ENCODE measurements at places on chromosomes 16 and 17.

DNA sequence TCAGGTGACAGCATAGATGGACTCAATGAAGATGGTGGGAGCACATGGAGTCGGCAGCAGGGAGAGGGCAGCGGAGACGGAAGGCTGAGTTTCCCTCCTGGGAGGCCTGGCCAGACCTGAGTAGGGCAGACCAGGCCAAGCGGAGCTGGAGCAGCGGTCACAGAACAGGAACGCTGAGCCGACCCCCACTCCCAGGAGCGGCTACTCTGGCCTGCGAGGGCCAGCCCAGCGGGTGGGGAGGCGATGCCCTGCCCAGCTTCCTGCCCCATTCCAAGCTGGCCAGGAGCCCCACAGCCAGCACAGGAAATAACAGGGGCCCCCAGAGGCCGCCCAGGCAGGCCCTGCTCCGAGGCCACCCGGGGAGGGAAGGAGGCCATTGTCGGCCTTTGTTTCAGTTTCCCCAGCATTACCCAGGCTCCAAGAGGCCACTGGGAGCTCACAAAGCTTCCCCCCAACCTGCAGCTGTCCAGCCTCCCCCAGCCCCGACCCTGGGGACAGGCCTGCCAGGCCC, 79.8 kb downstream of the ZNF423 start:
- peak; percentile 80 for DNase-seq

DNA sequence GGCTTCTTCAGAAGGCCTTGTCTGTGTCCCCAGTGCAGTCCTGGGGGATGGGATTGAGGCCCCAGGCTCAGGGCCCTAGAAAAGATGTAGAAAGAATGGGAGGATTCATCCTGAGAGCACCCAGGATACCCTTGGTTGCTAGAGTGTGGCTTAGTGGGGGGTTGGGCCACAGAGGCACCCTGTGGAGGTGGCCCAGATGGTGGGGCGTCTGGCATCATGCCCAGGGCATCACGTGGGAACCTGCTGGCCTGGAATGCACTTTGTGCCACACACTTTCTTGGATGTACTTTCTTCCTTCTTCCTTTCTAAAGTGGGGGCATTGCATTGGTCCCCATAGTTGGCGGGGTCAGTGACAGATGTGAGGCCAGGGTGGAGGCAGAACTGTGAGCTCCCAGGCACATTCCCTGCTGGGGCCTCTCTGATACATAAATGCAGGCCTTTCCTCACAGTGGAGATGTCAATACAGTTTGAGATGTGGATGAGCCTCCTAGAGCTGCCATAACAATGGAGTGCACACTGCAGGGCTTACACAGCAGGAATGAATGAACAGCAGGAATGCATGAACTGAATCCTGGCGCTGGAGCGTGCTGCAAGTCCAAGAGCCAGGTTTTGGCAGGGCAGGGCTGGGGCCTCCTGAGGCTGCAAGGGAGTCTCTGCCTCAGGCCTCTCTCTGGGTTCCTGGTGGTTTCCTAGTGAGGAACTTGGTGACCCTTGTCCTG, 43.3 kb downstream of the MGAT5B start:
- DNase-seq = no peak

DNA sequence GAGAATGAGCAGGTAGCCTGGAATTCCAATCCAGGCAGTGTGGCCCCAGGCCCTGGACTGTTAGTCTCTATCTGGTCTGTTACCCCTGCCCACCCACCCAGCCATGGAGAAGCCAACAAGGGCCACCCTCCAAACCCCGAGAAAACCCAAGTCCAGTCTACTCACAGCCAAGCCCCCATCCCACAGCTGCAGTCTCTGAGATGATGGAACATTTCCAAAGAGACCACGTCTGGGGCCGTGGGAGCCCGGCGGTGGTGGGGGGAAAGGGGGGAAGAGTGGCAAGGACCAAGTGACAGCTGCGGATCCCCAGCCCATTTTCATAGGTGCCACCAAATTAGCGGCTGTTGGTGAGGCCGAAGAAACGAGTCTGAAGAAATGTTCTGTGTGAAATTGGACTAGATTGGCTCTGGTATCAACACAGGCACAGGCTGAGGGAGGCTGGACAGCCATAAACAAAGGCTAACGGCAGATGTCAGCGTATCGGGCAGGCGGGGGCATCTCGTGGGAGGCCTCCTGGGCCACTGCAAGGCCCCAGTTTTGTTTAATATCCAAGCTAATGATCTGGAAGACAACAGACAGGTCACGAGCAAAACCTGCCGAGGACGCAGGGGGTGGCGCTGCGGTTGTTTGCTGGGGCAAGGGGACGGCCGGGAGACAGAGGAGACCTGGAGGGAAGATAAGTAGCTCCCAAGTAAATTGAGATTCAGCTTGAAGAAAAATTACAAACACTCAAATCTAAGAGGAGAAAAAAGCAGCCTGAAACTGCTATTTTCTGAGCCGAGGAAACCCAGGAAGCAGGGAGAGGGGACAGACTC, 53.4 kb downstream of the RBFOX3 start:
- DNase-seq = no peak

- DNase-seq = peak; percentile 2
These were observed 9.7 kb downstream of the ADCY9 start for GRCh38 chr16:4106516-4106915.

GRCh38 chr17:65093930-65094329, 37.4 kb upstream of the GNA13 start:
- DNase-seq = no peak

GRCh38 chr16:59252317-59252716, 518.2 kb upstream of the GOT2 start:
- DNase-seq = no peak

- DNase-seq = no peak
These were observed 31.5 kb upstream of the LITAF start for GRCh38 chr16:11618107-11618717.

GRCh38 chr16:69691980-69692911, 34.1 kb downstream of the NQO1 start:
- DNase-seq = no peak

DNA sequence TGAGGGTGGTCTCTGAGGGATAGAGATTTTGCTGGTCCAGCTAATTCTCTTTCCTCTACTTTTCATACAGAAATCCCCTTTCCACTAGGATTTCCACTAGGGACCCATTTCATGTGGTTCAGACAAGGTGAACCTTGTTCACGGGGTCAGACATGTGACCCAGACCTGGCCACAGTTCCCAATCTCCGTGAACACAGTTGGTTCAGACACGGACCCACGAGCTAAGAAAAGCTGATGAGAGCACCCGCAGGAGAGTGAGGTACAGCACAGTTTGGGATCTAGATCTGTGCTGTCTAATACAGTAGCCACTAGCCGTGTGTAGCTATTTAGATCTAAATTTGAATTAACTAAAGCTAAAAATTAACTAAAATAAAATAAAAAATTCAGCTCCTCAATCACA, 88.1 kb downstream of the AXIN2 start:
- no peak for DNase-seq

DNA sequence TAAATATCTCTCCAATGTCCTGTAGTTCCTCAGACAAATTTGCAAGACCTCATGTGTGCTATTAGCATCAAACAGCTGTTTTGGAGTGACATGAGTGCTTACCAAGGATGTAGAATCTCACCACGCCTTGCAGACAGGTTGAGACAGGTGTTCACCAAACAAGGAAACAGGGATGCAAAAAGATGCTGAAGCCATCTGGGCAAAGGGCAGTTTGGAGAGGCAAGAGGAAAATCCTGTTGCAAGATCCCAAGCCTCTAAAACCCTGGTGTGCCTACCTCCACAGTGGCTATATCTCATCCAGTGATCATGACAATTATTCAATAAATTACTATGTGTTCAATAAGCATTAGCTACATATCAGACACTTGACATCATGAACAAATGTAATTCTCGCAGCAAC, 373.7 kb downstream of the SOX9 start:
- DNase-seq = no peak

DNA sequence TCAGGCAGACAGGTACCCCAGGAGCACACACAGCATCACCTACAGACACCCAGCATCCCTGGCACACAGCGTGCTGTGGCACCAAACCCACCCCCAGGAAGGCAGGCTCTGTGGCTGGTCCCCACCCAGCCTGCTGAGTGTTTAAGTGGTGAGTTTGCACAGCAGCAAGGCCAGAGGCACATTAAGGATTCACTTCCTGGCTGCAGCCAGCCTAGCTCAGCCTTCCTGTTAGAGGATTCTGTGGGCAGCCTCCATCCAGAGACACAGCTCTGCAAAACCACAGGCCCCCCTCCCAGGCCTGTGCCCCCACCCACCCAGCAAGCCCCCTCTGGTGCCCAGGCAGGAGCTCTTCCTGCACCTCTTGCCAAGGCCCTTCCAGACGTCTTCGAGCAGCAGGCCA, 36.1 kb upstream of the PHB1 start:
- no peak for DNase-seq

DNA sequence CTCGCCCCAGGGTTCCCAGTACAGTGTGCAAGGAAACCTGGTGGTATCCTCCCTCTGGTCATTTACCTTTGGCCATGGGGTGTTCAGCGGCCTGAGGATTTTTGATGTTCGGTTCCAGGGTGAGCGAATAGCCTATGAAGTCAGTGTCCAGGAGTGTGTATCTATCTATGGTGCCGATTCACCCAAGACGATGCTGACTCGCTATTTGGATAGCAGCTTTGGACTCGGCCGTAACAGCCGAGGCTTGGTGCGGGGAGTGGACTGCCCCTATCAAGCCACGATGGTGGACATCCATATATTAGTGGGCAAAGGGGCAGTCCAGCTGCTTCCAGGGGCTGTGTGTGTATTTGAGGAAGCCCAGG, 1.2 kb downstream of the AOC2 start:
- DNase-seq = no peak

DNA sequence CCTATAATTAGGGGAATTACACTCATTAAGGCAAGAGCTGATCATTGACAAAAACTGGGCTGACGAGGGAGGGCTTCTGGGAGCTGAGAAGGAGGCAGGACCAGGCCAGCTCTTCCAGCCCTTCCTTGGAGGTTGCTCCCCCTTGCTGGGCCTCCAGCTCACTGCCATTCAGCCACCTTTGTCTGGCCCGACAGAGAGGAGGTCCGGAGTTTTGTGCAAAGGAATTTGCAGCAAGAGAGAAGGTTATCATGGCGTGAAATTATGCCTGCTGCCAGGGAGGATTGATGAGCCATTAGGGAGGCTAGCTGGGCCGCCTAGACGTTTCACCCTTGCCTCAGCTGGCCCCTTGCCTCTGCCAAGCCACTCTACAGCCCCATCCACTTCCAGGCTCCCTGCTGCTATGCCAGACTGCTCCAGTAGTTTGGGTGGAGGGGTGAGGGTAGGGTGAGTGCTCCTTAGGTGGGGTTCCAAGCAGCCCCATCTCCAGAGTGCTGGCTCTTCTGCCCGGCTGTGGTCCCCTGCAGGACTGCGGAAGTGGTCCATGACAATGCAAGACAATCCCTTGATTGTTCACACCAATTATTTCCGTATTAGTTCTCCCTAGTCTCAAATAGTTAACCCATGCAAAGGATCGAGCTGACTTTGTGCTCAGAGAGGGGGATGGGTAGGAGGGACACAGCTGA, 17.1 kb upstream of the PHF12 start:
- DNase-seq = no peak

DNA sequence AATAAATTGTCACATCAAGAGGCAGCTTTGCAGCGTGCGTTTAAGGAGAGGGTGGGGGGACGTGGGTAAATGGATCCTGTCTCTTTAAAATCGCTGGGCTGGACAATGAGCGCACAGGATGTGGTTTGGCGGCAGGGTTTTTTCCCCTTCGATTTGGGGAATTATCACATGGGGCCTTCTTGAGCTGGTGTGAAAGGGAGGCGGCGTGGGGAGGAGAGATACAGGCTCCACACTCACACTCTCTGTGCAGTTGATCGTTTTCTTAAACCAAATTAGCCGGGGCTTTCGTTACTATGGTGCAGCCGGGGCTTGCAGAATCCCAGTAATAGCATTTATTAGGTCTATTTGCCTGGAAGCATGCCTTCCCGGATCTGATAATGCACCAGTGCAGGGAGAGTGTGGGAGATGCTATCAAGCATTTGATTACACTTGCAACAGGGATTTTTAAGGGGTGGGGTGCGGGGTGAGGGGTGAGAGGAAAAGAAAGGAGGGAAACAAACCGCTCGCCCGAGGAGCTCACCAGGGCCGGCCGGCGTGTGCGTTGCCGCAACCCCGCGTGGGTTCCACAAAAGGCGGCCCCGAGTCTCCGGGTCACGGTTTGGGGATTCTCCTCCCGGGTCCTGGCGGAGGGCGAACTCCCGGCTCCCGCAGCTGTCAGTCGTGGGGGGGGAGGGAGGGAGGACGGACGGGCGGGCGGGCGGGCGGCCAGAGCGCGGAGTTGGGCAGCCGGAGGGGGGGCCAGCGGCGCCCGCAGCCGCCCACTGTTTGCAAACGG, 58.8 kb upstream of the GSE1 start:
- DNase-seq = peak; percentile 88

GRCh38 chr16:65890203-65890602, 476.3 kb upstream of the CDH5 start:
- DNase-seq = no peak

- no peak for DNase-seq
These were observed 47.8 kb downstream of the NFAT5 start for GRCh38 chr16:69613378-69614154.

DNA sequence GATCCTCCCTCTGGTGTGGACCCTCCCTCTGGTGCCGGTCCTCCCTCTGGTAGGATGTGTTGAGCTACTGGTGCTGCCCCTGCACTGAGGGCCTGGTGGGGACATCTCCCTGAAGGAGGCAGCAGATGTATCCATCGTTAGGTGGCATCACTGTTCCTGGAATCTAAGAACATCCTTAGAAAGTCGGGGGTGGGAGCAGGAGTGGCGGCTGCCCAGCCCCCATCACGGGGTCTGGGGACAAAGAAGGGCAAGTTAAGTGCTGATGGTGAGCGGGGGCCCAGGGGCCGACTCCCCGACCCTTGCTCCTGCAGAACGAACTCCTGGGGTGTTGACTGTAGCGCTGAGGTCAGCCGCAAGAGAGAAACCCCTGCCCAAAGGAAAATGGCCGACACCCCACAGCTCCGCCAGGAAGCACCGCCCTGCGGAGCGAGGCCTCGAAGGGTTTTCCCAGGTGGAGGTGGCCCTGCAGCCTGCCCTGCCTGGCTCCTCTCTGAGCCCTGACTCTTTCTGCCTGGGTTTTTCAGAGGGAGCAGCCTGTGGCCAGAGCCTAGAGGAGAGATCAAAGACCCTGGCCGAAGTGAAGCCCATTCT, 5.5 kb downstream of the CTU2 start:
- no peak for DNase-seq

DNA sequence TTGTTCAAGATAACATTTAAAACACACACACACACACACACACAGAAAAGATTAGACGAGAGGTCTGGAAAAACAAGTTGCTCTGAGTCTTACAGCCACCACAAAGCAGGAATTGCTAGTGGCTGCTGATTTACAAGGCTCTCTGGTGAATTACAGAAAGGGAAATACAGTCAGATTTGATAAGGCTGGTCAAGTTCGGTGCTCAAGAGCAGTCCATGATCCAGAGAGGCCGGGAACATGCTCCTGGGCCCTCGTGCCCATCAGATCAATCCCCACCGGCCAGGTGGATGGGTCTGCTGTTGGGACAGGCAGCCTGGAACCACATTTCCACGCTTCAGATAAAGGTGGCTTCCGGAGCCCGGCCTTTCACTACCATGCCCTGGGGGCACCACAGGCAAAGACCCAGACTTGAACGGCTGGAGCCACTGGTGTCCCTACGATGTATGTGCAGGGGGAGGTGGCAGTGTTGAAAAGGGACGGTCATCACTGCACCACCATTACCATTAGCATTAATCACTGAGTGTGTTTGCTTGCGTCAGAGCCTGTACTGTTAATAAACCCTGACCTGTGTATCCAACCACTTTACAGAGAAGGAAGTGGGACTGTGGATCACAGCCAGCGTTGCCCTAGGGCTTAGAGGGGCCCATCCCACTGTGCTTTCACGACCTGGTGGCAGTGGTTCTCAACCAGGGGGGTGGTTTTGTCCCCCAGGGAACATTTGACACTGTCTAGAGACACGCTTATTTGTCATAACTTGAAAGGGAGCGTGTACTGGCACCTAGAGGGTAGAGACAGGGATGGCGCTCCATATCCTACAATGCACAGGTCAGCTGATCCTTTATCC, 95.1 kb downstream of the XYLT1 start:
- no peak for DNase-seq

Data from aorta (tissue), 5 donors.